ENCODE measurements at places on chromosomes 2 and 18. TPM values are rescaled to one million over a fixed set of nuclear protein-coding genes. Genes with fewer than 3 reads are reported as not detected.

The SLC9A2 gene
- 0.05 TPM for total RNA-seq

DNA sequence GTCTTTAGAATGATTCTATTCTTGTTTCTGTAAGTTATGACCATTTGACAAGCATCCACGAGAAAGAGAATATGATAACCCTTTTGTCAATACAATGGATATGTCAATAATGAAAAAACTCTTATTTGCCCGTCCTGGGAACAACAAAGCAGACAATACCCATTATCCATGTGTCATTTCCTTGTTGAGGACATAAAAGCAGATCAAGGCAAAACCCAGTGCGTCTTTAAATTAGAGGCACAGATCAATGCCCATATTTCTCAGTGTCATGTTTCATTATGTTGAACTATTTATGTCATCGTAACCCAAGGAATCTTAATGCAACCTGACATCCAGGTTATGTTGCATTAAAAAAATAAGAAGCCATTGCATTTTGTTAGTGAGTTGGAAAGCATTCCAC lies 365.0 kb upstream of the CELF4 start:
- no peak for DNase-seq

- no peak for DNase-seq
These were observed 40.9 kb downstream of the LRATD1 start for GRCh38 chr2:14673351-14673875.

The UGT1A10 gene
- total RNA-seq = not detected

DNA sequence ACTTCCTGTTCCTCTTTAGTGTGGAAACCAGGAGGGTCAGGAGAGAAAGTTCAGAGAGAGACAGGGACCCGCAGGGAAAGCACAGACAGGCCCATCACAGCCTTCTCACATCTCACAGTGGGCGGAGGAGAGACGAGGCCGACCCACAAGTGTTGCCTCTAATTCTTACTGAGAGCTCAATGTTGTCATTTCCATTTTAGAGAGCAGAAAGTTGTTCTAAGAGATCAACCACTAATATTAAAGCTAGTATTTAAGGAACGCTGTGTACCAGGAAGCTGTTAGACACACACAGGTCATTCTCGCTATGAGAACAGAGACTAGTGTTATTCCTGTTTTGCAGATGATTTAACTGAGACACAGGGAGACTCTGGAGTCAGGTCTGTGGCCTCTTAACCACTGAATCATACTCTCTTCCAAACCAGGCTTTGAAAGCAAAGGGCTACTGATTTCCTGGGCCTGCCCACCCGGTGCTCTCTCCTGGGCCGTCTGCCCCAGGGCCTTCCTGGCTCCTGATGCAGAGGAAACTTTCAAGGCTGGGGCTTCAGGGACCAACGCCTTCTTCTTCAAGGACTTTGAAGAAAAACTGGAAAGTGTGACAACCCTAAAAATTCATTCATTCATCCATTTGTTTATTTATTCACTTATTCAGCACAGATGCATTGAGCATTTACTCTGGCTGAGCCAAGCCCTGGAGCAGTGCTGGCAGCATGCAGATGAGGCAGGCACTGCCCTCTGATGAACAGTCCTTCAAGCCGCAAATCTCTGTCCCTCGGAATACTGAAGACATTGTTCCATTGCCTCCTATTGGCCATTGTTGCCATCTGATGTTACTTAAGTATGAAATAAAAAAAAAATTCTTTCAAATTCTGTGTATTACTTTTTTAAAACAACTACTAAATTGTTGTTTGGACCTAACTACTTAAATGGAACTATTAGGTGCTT lies 37.2 kb upstream of the BIN1 start:
- DNase-seq = peak; percentile 71

The KLHL30 gene
- not detected for total RNA-seq

GRCh38 chr2:212213191-212213590 lies 325.4 kb downstream of the ERBB4 start:
- no peak for DNase-seq

DNA sequence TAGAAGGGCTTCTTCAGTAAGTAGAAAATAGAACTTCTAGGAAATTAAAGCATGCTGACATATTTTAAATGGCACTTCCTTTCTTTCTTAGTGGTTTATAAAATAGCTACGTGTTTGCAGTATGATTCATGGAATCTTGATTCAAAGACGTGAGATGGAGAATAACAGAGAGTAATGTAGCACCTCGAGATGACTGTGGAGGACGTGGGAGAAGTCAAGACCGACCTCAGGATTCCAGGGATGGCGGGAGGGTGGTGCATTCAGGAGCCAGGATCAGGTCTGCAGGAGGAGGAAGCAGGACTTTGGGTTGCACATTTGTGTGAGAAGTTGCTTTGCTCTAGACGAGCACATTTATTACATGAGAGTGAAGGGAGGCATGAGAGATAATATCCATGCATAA lies 56.0 kb downstream of the DCDC2C start:
- DNase-seq = peak; percentile 23

The SCRN3 gene
- total RNA-seq = 16.5 TPM
